ENCODE measurements at places on chromosomes 12 and 14.

GRCh38 chr12:70186436-70186835 is 56.8 kb upstream of the CNOT2 start:
- no peaks in the 10 kb centered on the region for H3K36me3 ChIP-seq
- no peak overlapping the region for H3K4me3 ChIP-seq
- H3K27ac ChIP-seq: no peak overlapping the region
- no peaks in the 10 kb centered on the region for H3K4me1 ChIP-seq
- H3K27me3 ChIP-seq: no peaks in the 10 kb centered on the region
- no peak for DNase-seq

- peaks cover 8% of the 10 kb centered on the region for H3K36me3 ChIP-seq
- peaks cover 15% of the 10 kb centered on the region for H3K4me1 ChIP-seq
- H3K4me3 ChIP-seq: peak overlapping the region; percentile 99
- H3K27me3 ChIP-seq: no peaks in the 10 kb centered on the region
- H3K27ac ChIP-seq: peak overlapping the region; percentile 100
These were observed 1.2 kb downstream of the DUSP16 start for GRCh38 chr12:12561371-12562015.

DNA sequence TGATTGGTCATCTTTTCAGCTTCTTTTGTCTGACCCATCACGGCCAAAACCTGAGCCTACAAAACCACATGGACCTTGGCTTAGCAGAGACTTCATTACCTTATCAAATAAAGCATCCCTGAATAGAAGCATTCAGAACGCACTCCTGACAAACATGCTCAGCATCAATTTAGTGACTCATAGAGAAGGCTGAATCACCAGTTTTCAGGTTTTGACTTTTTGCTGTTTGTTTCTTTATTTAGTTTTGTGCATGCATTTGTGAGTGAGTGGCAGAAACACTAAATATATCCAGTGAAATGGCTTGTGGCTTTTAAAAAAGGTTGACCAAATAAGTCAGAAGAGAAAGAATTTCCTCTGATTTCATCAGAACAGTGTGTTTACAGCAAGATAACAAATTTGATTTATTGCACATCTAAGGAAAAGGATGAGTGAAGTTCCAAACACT is 19.0 kb upstream of the OVCH1 start:
- no peak overlapping the region for H3K27ac ChIP-seq
- peaks cover 6% of the 10 kb centered on the region for H3K4me1 ChIP-seq
- DNase-seq: no peak
- H3K36me3 ChIP-seq: no peaks in the 10 kb centered on the region

DNA sequence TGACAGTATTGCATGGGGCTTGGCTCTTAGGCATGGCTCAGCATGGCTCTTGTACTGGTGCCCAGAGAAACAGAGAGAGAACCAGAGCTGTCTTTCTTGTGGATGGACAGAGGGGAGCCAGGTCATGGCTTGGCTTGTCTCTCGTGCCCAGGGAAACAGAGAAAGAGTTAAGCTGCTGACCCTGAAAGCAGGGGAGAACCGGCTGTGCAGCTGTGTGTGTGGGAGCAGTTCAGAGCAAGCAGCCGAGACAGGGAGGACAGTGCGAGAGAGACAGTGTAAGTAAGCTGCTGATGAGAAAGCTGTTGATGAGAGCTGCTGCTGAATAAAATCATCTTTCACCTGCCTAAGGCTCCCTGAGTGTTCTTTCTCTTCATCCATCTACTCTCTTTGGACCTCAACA is 61.3 kb upstream of the DDHD1 start:
- DNase-seq: no peak
- no peaks in the 10 kb centered on the region for H3K27me3 ChIP-seq
- H3K36me3 ChIP-seq: no peaks in the 10 kb centered on the region
- H3K4me1 ChIP-seq: no peaks in the 10 kb centered on the region
- no peak overlapping the region for H3K27ac ChIP-seq
- no peak overlapping the region for H3K4me3 ChIP-seq

DNA sequence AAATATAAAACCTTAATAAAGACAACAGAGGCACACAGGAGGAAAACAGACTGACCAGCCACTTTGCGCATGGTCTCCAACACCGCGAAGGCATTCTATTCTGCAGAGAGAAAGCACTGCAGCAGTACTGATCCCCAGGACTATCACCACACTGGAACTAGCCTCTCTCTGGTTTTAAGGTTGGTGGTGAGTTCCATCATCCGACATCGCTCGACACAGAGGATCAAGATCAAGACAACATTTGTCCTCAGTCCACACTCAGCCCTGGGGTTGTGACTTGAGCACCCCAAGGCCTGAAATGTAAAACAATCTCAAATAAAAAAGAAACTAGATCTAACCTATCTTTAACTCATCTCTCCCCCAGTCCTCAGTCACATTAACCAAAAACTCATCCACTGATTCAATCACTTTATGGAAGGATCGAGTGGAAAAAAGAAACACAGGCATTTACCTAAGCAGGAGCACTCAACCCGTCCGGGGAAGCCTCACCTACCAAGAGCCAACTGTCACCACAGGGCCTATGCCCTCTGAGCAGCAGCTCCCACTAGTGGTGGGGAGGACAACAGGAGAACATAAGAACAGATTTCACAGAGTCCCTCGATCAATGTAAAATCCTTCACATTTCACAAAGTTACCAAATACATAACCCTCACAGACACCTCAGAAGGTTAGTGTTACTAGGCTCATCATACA is 17.7 kb downstream of the STXBP6 start:
- no peaks in the 10 kb centered on the region for H3K4me1 ChIP-seq
- no peaks in the 10 kb centered on the region for H3K36me3 ChIP-seq

GRCh38 chr12:120055231-120056000 is 61.1 kb downstream of the RAB35 start:
- no peaks in the 10 kb centered on the region for H3K36me3 ChIP-seq
- H3K27ac ChIP-seq: no peak overlapping the region
- H3K4me3 ChIP-seq: no peak overlapping the region
- H3K4me1 ChIP-seq: no peaks in the 10 kb centered on the region
- peaks cover 6% of the 10 kb centered on the region for H3K27me3 ChIP-seq
- DNase-seq: no peak

DNA sequence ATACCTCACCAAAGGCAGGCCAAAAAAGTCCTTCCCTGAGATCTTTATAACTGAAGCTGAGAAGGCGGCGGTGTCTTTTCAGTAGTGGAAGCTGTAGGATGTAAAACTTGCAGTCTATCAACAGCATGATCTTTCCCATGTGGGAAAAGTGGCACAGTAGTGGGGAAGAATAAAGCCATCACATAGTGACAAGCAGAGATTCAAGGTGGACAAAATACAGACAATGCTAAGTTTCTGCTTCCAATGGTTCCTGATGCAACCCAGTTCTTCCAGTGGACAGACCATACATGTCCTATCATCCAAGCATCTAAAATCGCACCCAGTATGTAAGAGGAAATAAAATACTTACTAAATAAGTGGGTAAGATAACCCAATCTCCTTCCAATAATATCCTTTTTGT is 4.1 kb downstream of the RPS6KA5 start:
- H3K27ac ChIP-seq: no peak overlapping the region
- peaks cover 3% of the 10 kb centered on the region for H3K4me1 ChIP-seq
- peaks cover 5% of the 10 kb centered on the region for H3K27me3 ChIP-seq

- H3K27me3 ChIP-seq: no peaks in the 10 kb centered on the region
- H3K4me1 ChIP-seq: peaks cover 13% of the 10 kb centered on the region
- no peak overlapping the region for H3K4me3 ChIP-seq
- peaks cover 3% of the 10 kb centered on the region for H3K36me3 ChIP-seq
- H3K27ac ChIP-seq: no peak overlapping the region
- no peak for DNase-seq
These were observed 5.0 kb downstream of the REM2 start for GRCh38 chr14:22887990-22888378.

DNA sequence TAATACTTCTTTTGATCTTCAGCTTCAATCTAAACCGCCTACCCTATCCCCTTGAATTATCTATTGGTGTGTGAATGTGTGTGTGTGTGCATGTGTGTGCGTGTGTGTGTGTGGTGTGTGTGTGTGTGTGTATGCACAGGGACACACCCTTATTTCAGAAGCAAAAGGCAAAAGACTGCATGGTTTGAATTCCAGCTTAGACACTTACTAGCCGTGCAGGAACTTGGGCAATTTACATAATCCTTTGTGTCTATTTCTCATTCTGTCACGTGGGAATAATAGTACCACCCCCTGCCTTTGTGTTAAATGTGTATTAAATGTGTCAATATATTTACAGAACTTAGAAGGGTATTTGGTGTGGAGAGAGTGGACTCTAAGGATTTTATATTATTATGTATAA is 251.7 kb downstream of the TMEM132C start:
- no peaks in the 10 kb centered on the region for H3K27me3 ChIP-seq
- DNase-seq: no peak
- no peaks in the 10 kb centered on the region for H3K4me1 ChIP-seq
- H3K36me3 ChIP-seq: no peaks in the 10 kb centered on the region
- H3K4me3 ChIP-seq: no peak overlapping the region

- H3K36me3 ChIP-seq: no peaks in the 10 kb centered on the region
- no peak for DNase-seq
- no peaks in the 10 kb centered on the region for H3K27me3 ChIP-seq
- no peak overlapping the region for H3K4me3 ChIP-seq
- no peak overlapping the region for H3K27ac ChIP-seq
These were observed 375.2 kb downstream of the FSCB start for GRCh38 chr14:44131861-44132260.

GRCh38 chr14:53231171-53231570 is 78.0 kb upstream of the DDHD1 start:
- H3K27ac ChIP-seq: no peak overlapping the region
- H3K4me1 ChIP-seq: no peaks in the 10 kb centered on the region
- H3K36me3 ChIP-seq: no peaks in the 10 kb centered on the region
- no peak for DNase-seq

- H3K27me3 ChIP-seq: no peaks in the 10 kb centered on the region
- no peak overlapping the region for H3K4me3 ChIP-seq
- H3K4me1 ChIP-seq: no peaks in the 10 kb centered on the region
- H3K27ac ChIP-seq: no peak overlapping the region
These were observed 5.9 kb downstream of the DHRS2 start for GRCh38 chr14:23641915-23642588.

- no peak for DNase-seq
- H3K4me3 ChIP-seq: no peak overlapping the region
- no peaks in the 10 kb centered on the region for H3K27me3 ChIP-seq
- H3K27ac ChIP-seq: no peak overlapping the region
- H3K4me1 ChIP-seq: peaks cover 50% of the 10 kb centered on the region
- peaks cover 3% of the 10 kb centered on the region for H3K36me3 ChIP-seq
These were observed 60.8 kb downstream of the RASSF3 start for GRCh38 chr12:64670919-64671639.

GRCh38 chr12:24909667-24910066 is 39.2 kb downstream of the BCAT1 start:
- no peaks in the 10 kb centered on the region for H3K27me3 ChIP-seq
- H3K4me1 ChIP-seq: peaks cover 52% of the 10 kb centered on the region
- peak overlapping the region; percentile 50 for H3K27ac ChIP-seq
- H3K36me3 ChIP-seq: peaks cover 18% of the 10 kb centered on the region
- no peak overlapping the region for H3K4me3 ChIP-seq

DNA sequence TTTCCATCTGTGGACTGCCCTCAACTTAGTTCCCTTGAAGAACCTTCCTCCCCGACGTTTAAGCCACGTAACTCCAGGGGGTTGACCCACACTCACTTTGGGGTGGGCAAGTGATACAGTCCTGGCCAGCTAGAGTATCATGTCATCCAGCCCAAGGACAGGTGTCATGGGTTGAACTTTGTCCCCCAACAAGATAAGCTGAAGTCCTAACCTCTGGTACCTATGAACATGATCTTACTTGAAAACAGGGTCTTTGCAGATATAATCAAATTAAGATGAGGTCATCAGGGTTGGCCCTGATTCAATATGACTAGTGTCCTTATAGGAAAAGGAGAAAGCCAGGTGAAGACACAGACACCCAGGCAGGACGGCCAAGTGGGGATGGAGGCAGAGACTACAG is 68.6 kb downstream of the ITPK1 start:
- H3K27ac ChIP-seq: peak overlapping the region; percentile 94
- peaks cover 85% of the 10 kb centered on the region for H3K4me1 ChIP-seq
- H3K27me3 ChIP-seq: no peaks in the 10 kb centered on the region

GRCh38 chr12:83676781-83677295 is 990.1 kb downstream of the TMTC2 start:
- no peaks in the 10 kb centered on the region for H3K4me1 ChIP-seq
- no peaks in the 10 kb centered on the region for H3K36me3 ChIP-seq
- H3K27me3 ChIP-seq: no peaks in the 10 kb centered on the region
- no peak for DNase-seq
- H3K27ac ChIP-seq: no peak overlapping the region

- no peak for DNase-seq
- peaks cover 48% of the 10 kb centered on the region for H3K4me1 ChIP-seq
- peak overlapping the region; percentile 29 for H3K27ac ChIP-seq
- no peaks in the 10 kb centered on the region for H3K27me3 ChIP-seq
These were observed 76.3 kb upstream of the FUT8 start for GRCh38 chr14:65336191-65336591.

DNA sequence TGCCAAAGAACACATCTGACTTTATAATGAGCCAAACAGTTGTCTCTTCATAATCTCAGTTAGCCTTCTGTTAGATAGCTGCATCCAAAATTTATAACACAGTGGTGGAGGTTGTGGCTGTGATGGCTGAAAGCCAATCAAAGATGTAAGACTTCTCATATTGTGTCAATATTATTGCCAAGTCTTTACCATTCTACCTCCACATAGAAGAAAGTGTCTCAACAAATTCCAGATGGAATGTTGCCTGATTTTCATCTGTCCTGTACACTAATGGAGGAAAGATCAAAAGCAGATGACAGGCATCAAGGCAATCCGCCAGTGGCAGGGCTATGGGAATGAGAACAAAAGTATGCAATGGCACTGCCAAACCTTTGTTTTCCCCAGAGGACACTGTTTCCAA is 813.1 kb upstream of the NOVA1 start:
- no peaks in the 10 kb centered on the region for H3K27me3 ChIP-seq
- H3K27ac ChIP-seq: no peak overlapping the region
- H3K36me3 ChIP-seq: no peaks in the 10 kb centered on the region
- no peak for DNase-seq
- H3K4me3 ChIP-seq: no peak overlapping the region

GRCh38 chr12:102960766-102961465 is 3.4 kb downstream of the ASCL1 start:
- no peaks in the 10 kb centered on the region for H3K36me3 ChIP-seq
- no peak overlapping the region for H3K27ac ChIP-seq
- H3K27me3 ChIP-seq: peaks cover 74% of the 10 kb centered on the region
- no peak for DNase-seq

- H3K27ac ChIP-seq: no peak overlapping the region
- H3K4me3 ChIP-seq: no peak overlapping the region
- DNase-seq: no peak
- H3K27me3 ChIP-seq: no peaks in the 10 kb centered on the region
- no peaks in the 10 kb centered on the region for H3K36me3 ChIP-seq
These were observed 4.6 kb downstream of the PPM1A start for GRCh38 chr14:60253649-60254048.

- H3K36me3 ChIP-seq: peaks cover 28% of the 10 kb centered on the region
- H3K27me3 ChIP-seq: no peaks in the 10 kb centered on the region
- H3K4me3 ChIP-seq: no peak overlapping the region
- no peak for DNase-seq
- H3K4me1 ChIP-seq: peaks cover 30% of the 10 kb centered on the region
- H3K27ac ChIP-seq: no peak overlapping the region
These were observed 5.2 kb downstream of the IRF2BPL start for GRCh38 chr14:77023001-77023996.

- H3K27ac ChIP-seq: no peak overlapping the region
- H3K4me3 ChIP-seq: no peak overlapping the region
- DNase-seq: no peak
- no peaks in the 10 kb centered on the region for H3K36me3 ChIP-seq
These were observed 243.0 kb downstream of the TTC8 start for GRCh38 chr14:89067293-89067972.

- H3K27ac ChIP-seq: no peak overlapping the region
- H3K27me3 ChIP-seq: no peaks in the 10 kb centered on the region
- no peaks in the 10 kb centered on the region for H3K36me3 ChIP-seq
- DNase-seq: peak; percentile 74
- no peaks in the 10 kb centered on the region for H3K4me1 ChIP-seq
These were observed 17.4 kb upstream of the FLVCR2 start for GRCh38 chr14:75561013-75561432.
